GM12878 (cell line): ENCODE measurements at places on chromosomes 13 and 19. TPM values are rescaled to one million over a fixed set of nuclear protein-coding genes. Genes with fewer than 3 reads are reported as not detected.

- DNase-seq, result no peak
Measured at GRCh38 chr19:48085904-48086864, 24.4 kb downstream of the PLA2G4C start.

- DNase-seq, result no peak
Measured at GRCh38 chr13:26468265-26468801, 89.2 kb upstream of the WASF3 start.

DNA sequence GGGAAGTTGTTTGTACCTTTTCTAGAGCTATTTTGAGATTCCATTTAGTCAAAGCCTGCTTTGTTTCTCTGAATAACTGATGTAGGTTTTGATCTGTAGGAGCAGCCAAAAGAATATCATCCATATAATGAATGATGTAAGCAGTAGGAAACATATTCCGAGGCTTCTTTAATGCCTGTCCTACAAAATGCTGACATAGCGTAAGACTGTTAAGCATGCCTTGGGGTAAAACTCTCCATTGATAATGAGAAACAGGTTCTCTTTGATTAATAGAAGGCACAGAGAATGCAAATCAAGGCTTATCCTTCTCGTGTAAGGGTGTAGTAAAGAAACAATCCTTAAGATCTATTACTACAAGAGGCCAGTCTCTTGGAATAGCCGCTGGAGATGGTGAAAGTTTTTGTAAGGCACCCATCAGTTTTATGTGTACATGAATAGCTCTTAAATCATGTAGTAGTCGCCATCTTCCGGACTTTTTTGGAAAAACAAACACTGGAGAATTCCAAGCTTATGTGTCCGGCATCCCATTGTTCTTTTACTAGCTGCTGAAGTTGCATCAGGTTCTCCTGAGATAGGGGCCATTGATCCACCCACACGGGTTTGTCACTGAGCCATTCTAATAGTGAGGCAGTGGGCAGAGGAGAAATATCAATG, 13.5 kb downstream of the FPR3 start:
- no peak for DNase-seq

DNA sequence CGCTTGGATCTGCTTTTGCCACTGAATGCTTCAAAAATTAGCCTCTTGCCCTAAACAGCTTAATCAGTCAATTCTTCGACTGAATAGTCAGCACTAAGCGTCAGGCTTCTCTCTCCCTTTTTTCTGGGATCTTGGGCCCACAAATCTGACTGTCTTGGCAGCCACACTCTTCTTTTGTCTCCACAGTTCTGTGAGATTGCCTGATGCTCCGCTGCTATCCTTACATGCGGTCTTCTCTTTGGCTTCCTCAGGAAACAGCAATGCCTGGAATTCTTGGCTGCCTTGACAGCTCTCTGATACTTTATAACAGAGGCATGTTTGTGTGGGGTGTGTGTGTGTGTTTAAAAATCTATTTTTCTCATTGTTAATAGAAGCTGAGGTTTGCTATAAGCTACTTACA, 32.6 kb downstream of the ERCC5 start:
- no peak for DNase-seq

- no peak for DNase-seq
Measured at GRCh38 chr19:38203197-38203596, 20.8 kb downstream of the DPF1 start.

- DNase-seq, result no peak
Measured at GRCh38 chr13:111636804-111637203, 316.4 kb downstream of the TEX29 start.

DNA sequence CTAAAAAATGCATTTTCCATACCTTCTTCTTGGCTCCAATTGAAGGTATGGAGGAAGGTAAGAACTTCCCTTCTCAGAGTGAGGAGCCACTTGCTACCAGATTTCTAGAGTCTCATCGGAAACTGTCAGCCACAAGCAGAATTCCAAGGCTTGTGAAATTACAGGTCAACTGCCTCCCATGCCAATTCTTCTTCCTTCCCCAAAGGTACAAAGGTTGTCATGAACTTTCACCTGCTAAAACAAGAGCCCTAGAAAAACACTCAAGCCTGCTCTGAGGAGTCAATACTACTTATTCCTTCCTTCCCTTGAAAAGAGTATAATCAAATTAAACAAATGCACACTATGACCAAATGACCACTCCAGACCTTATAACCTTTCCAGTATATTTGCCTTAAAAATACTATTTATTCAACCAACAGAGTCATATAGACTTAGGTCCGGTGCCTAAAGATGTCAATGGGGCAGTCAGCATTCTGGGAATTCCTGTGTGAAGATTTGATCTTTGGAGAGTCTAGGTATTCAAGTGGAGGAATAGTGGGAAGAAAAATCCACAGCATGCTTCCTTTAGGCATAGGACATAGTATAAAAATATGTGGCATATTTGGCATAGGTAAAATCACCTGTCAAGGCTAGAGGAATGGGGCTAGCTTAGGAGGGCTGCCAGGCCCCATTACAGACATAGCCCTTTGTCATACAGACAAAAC, 539.3 kb downstream of the LIG4 start:
- no peak for DNase-seq

DNA sequence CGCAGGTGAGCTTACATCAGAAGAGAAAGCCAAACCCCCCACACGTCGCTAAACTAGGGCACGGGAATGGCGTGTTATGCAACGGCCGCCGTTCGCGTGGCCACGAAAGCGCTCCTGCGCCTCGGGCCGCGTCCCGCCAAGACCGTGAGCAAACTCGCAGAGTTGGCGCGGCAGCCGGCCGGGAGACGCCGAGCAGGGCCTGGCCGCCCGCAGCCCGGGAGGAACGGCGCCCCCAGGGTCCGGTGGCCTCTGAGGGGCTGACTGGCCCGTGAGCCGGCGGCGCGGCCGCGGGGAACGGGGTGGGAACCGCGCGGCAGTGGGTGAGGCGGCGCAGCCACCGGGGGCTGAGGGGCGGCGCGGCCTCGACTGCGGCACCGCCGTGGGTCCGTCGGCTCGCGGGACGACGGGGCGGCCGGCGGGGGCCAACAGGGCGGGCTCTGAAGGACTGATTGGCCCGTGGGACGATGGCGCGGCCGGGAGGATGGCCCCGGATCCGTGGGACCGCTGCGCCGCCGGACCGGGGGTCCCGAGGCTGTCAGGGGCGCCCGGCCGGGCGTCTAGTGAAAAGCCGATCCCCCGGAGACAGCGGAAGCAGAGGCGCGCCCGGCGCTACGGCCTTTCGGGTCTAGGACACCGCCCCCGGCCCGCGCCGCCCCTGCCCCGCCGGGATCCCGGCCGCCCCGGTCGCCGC, 903 bp downstream of the LATS2 start:
- no peak for DNase-seq

DNA sequence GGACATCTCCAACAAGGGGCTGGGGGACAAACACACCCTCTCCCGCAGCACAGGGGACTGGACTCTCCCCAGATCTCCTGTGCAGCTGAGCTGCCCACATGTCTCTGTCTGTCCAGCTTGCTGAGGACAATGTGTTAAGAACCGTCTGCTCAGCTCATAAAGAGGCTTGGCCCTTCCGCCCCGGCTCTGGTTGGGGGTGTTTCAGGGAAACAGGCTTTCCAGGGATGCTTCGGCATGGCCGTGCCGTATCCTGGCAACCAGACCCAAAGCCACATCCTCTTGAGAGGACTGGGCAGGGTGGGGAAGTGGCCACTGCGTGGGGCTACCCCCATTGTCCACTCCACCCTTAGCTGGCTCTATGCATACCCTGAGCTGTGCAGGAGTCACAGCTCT, 41.1 kb upstream of the CHST8 start:
- DNase-seq, result no peak

DNA sequence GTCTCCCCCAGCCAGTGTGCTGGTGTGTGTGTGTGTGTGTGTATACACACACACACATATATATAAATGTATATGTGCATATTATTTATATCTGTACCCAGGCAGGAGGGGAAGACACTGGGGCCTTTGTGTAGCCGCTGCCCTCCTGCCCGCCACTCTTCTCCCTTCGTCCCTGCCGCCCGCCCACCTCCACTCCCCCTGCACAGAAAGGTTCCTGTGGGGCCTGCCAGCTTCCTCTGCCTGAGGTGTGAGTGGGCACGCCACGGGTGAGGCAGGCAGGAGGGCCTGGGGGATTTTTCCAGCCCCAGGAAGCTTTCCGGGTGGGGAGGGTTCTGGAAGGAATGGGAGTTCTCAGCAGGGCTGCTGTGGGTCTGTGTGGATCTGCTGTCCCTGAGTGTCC, 6.9 kb downstream of the IRF2BP1 start:
- no peak for DNase-seq

- no peak for DNase-seq
Measured at GRCh38 chr19:40596608-40597328, 4.4 kb upstream of the LTBP4 start.

The SOX21 gene
- polyA plus RNA-seq, result not detected in 2 replicates

The TNFSF13B gene
- polyA plus RNA-seq, result 19.9 and 20.1 TPM in 2 replicates

The AP1M2 gene
- polyA plus RNA-seq, result not detected in 2 replicates

The ADAMTSL5 gene
- polyA plus RNA-seq, result 0.83 TPM in 1 of 2 replicates, not detected in the other

The OR10H5 gene
- polyA plus RNA-seq, result not detected in 2 replicates
